ENCODE measurements at places on chromosomes 5 and 9.

DNA sequence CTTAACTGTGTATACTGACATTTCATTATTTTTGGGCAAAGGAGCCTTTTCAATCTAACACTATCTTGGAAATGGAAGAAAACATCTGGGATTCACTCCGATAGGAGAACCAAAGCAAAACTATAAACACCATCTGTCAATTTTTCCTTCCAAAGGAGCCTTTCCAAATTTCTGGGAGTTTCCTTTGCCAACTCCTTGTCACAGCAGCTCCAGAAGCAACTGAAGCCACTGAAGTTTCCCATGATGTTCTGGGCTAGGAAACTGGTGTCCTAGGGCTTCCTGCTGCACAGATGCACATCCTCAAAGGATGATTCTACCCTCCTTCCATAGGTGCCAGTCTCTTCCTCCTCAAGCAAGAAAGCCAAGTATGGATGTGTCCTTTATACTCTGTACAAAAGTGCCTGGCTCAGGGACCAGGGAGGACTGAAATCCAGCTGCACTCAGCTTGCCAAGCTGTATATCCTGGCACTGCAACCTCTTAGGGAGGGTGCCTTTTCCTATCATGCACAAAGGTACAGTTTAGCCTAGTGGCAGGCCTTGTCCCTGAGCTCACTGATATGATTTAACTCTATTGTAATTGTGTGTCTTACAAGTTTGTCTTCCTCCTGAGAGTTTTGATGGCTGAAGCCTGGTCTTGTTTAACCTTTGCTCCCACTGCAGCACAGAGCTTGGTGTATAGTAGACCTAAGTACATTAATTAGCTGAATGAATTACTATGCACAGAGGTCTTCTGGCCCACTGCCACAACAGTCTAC, 8.4 kb upstream of the UBAP1 start:
- no peak for DNase-seq

DNA sequence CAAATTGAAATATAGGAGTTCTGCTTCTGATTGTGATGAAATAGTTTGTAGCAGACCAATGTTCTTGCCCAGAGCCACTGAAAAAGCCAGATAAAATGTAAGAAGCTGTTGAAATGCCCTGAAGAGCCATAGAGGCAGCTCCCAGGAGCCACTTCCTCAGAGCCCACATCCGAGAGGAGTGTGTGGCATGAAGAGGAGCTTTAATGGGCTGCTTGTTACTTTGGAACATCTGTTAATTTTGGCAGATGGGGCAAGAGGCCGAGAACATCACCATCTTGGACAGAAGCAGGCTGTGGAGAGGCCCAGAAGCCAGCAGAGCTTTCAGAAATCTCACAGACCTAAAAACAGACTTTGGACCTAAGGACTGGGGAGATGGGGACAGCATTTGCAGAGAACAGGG, 370.8 kb downstream of the GADD45G start:
- DNase-seq: no peak

GRCh38 chr5:130138406-130139045, 234.3 kb downstream of the CHSY3 start:
- no peak for DNase-seq

DNA sequence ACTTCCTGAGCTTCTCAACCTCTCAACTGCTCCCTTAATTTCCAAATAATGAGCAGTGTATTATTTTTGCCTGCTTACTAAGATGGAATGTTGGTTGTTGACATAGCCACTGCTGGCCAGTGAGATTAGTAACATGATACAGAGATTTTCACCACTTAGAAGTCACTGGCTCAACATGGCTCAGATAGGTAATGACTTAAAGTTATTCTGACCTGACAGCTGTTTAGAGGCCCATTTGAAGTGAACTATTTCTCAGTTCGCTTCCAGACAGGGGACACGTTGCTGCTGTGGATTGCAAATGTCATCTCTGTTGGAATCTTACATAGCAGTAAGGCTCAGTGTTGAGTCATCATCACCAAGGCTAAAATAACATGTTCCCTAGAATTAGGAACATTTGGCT, 490.2 kb downstream of the TLE4 start:
- DNase-seq: peak; percentile 37

GRCh38 chr5:135103575-135103853, 69.5 kb upstream of the PITX1 start:
- no peak for DNase-seq

- DNase-seq: no peak
These were observed 75.9 kb downstream of the COL27A1 start for GRCh38 chr9:114231273-114231672.

GRCh38 chr5:143116814-143117213, 286.7 kb downstream of the NR3C1 start:
- no peak for DNase-seq

DNA sequence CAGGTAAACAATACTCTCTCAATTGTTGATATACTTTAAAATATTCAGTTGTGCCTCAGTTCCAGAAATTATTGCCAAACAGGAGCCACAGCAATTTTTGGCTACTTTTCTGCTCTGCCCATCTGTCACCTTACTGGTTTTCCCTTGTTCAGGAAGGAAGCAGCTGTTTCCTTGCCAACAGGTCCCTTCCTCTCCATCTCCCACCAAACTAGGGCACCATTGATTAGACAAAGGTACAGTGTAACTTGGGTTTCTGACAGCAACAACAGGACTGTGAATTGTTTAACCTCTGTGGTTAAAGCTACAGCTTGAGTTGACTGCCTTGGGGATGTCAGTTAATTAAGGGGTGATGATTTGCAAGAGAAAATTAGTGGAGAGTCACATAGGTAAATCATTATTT, 76.9 kb downstream of the PIP5K1B start:
- DNase-seq: no peak

GRCh38 chr5:150655221-150655620, 5.8 kb upstream of the MYOZ3 start:
- DNase-seq: no peak

- no peak for DNase-seq
These were observed 88.6 kb downstream of the ZFAND5 start for GRCh38 chr9:72276429-72276828.

DNA sequence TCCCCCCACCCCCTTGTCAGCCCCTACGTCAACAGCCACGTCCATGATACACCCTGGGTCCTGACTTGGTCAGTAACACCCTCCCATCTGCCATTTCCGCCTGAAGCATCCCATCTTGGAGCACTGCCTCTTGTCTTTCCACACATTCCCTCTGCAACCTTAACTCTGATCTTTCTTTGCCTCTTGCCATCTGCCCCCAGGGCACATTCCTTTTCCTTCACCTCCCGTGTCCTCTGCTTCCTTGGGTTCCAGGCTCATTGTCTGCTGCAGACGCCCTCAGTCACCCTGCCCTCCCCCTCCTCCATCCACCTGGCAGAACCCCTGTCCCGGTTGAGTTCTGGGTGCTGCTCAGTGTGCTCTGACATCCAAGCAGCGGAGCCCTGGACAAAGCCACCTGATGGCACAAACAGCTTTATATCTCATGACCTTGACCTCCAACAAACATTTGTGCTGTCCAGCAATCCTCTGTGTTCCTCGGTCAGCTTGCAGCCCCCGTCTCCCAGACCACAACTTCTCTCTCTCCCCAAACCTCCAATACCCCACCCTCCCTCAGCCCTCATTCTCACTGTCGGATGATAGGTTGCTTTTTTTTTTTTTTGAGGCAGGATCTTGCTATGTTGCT, 97.7 kb upstream of the IER5L start:
- DNase-seq: no peak

GRCh38 chr9:4080921-4081895, 218.7 kb downstream of the GLIS3 start:
- DNase-seq: no peak

DNA sequence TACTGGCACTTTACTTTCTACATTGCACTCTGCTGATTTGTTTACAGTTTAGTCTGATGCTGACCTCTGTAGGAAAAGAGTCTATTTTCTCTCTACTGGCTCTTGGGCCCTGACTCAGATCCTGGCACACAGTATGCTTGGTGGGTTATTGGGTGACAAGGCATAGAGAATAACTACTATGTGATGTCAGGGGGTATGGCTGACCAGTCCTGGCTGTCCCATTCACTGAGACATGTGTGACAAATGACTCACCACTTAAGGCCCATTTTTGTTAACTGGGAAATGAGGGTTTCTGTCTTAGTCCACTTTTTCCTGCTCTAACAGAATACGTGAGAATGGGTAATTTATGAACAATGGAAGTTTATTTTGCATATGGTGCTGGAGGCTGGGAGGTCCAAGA, 66.4 kb downstream of the DAPK1 start:
- no peak for DNase-seq

- no peak for DNase-seq
These were observed 10.5 kb downstream of the SNAPC3 start for GRCh38 chr9:15433191-15433590.

DNA sequence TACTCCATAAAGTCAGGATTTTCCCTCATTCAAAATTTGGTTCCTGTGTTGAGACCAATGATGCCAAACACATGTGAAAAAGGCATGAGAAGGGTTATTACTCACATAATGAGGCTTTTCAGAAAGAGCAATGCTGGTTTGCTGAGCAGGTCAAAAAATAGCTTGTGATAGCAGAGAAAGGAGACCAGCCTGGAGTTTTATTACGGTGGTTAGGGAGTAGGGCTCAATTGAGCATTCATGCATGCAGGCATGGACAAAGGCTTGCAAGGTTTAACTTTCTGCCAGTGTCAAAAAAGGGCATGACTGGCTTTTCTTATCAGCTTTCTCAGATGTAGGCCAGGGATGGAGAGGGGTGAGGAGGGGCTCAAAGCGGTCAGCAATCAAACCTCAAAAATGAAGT, 628.3 kb downstream of the DNAH5 start:
- DNase-seq: no peak

GRCh38 chr5:157547941-157548512, 27.5 kb downstream of the ADAM19 start:
- no peak for DNase-seq

GRCh38 chr9:95801797-95802196, 73.7 kb upstream of the ERCC6L2 start:
- DNase-seq: no peak

DNA sequence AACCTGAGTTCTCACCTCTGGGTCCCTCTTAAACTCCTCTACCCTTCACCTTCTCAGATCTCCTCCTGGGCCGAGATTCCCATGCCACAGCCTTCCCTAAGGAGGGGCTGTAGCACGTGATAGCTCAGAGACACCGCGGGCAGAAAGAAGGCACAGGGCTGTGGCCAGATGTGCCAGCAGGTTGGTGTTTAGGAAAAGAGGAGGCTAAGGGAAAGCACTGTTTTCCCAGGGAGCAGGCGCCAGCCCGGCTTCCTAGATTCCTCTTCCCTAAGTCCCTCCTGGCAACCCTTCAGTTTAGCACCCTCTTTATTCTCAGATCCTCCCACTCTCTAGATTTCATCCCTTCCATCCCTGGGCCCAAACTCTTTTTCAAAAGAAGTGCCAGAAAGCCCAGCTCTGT, 59.4 kb upstream of the CCNG1 start:
- no peak for DNase-seq

DNA sequence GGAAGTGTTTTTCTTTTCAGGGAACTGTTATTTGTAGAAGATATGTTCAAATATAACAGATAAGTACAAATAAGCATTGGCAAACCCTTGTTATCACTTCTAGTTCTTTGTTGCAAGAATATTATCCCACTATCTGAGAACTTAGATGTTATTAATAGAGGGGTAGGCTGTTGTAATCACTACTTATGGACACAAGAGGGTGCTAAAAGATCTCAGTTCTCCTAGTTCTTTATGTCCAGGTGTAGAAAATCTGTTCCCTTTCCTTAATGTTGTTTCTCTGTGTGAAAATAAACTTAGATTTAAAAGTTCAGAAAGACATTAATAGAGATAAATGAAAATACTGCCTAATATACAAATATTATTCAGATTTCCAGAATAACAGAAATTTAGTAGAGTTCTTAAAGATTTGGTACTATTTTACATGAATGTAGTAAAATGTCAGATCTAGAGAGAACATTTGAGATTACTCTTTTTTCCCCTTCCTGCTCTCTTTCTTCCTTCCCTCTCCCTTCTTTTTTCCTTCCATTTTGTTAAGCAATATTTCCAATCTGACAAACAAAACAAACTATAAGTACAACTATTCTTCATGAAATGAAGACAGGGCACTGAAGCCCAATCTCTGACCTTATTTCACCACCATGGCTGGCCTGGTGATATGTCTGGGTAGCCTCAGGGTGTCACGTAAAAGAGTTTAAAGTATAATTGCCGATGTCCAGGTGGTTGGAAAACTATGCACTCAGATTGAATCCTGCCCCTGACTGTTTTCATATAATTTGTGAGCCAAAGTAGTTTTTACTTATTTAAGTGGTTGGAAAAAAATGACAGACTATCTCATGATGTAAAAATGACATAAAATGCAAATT, 43.6 kb upstream of the C5orf46 start:
- no peak for DNase-seq

GRCh38 chr5:149852641-149853330, 91.8 kb downstream of the PDE6A start:
- DNase-seq: no peak

DNA sequence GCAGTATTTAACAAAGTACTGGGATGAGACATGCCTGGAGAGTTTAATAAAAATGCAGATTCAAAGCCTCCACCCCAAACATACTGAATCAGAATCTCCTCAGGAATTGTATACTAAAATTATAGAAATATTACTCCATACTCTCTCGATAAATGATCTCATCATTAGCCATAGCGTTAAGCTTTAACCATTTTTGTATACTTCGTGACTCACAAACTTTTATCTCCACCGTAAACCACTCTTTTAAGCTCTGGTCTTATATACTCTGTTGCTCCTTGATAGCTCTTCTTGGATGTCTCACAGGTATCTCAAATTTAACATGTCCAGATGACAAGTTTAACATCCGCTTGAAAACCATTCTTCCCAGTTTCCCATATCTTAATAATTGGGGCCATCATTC, 327.8 kb downstream of the ADGRV1 start:
- DNase-seq: no peak

- DNase-seq: peak; percentile 19
These were observed 9.4 kb downstream of the TSC1 start for GRCh38 chr9:132935026-132935425.

DNA sequence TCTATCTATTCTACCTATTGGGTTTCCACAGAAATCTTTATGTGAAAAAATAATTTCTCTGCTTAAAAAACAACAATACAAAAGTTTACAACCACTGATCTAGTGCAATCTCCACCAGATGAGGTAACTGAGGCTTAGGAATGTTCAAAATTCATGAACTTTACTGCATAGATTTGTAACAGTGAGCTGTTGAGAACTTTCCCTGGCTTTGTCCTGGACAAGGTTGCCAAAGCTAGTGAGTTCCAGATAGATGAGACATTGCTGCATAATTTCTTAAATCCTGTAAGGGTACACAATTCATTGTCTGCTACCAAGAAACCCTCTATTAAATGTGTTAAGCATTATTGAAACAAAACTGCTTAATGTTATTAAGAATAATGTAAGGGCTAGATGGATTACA, 102.7 kb downstream of the OSMR start:
- no peak for DNase-seq

- DNase-seq: no peak
These were observed 119.6 kb downstream of the SEMA6A start for GRCh38 chr5:116455061-116455460.

DNA sequence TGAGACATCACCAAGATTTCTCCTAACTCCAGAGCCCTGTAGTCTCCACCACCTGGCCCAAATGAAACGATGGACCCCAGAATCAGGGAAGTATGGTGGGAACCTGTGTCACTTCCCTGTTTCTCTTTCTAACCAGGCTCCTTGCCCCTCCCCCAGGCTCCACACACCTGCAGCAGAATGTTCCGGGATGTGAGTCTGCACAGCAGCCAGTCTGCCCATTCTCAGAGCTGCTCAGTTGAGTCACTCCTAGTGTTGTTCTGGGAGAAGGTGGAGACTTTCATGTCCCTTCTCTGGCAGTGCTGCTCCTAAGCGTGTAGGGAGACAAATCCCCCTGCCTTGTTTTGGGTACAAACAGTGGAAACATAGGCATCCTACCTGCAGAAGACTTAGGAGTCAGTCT, 76.0 kb upstream of the XPA start:
- no peak for DNase-seq

GRCh38 chr5:132203916-132204315, 23.7 kb downstream of the P4HA2 start:
- DNase-seq: no peak

All from NCI-H524 treated with DMSO at 0.1 percent for 48 hours (cell line).